ENCODE measurements at places on chromosomes 2 and 18.

GRCh38 chr2:88826399-88826798 is 134.9 kb downstream of the RPIA start:
- DNase-seq, result no peak

GRCh38 chr18:45025089-45025450 is 344.4 kb downstream of the SETBP1 start:
- DNase-seq, result no peak

- no peak for DNase-seq
Measured at GRCh38 chr2:170703776-170704476, 11.2 kb upstream of the SP5 start.

DNA sequence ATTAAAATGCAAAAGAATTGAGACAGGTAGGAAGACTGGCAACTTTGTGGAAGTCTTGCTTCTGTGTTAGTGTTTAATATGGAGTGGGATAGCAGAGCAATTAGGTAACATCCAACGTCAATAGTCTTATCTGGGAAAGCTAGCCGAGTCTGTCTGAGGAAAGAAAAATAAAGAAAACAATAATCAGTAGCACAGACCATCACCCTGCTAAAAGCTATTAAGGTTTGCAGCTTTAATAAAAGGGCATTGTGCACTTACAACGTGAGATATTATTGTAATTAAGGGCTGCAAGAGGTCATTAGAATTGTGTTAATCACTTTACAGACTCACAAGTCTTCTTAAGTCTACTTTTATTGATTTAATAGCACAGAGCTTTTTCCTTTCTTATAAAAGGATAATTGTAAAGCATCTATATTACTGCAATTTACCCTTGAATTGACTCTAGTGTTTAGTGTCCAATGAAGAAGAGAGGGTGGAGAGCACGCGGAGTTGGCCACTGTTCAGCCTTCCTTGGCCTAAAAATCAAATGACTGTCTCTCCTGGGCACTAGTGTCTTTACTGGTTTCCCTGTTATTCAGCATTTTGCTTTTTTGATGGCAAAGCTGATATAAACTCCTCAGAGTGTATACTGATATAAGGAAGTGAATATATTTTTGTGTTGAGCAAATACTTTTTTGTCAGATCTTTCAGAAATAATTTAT is 2.0 kb downstream of the CDH7 start:
- no peak for DNase-seq

DNA sequence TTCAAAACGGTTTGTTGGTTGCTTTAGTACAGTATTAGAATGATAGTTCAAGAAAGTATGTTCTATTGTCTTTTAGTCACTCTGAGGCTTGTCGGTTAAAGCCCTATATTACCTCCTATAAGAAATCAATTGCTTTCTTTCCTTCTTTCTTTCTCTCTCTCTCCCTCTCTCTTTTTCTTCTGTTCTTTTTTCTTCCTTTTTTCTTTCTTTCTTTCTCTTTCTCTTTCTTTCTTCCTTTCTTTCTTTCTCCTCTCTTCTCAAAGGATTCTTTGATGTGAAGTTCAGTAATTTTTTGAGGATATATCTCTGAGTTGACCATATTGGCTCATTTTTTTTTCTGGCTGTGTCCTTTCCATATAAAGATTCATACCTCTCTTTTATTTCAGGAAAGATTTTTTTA is 249.4 kb downstream of the SRBD1 start:
- no peak for DNase-seq

DNA sequence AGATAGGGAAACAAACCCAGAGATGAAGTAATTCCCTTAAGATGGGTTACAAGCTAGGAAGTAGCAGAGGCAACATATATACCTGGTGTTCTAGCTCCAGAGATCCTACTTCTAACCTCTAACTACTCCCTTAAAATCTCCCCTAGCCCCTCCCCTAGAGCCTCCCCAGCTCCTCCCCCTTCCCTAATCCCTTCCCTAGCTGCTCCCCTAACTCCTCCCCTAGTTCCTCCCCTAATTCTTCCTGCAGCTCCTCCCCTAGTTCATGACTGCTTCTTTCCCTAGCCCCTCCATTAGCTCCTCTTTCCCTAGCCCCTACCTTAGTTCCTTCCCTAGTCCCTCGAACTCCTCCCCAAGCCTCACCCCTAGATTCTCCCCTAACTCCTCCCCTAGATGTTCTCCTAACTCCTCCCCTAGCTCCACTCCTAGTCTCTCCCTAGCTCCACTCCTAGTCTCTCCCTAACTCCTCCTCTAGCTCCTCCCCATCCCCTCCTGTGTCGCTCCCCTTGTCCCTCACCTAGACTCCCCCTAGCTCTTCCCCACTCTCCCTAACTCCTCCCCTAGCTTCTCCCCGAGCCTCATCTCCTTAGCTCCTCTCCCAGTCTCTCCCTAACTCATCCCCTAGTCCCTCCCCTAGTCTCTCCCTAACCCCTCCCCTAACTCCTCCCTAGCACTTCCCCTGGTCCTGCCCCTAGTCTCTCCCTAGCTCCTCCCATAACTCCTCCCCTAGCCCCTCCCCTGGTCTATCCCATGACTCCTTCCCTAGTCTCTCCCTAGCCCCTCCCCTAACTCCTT is 108.9 kb downstream of the CD226 start:
- no peak for DNase-seq

GRCh38 chr2:152176113-152176714 is 651 bp upstream of the STAM2 start:
- DNase-seq, result no peak

GRCh38 chr2:88492002-88492401 is 39.5 kb upstream of the FOXI3 start:
- no peak for DNase-seq

DNA sequence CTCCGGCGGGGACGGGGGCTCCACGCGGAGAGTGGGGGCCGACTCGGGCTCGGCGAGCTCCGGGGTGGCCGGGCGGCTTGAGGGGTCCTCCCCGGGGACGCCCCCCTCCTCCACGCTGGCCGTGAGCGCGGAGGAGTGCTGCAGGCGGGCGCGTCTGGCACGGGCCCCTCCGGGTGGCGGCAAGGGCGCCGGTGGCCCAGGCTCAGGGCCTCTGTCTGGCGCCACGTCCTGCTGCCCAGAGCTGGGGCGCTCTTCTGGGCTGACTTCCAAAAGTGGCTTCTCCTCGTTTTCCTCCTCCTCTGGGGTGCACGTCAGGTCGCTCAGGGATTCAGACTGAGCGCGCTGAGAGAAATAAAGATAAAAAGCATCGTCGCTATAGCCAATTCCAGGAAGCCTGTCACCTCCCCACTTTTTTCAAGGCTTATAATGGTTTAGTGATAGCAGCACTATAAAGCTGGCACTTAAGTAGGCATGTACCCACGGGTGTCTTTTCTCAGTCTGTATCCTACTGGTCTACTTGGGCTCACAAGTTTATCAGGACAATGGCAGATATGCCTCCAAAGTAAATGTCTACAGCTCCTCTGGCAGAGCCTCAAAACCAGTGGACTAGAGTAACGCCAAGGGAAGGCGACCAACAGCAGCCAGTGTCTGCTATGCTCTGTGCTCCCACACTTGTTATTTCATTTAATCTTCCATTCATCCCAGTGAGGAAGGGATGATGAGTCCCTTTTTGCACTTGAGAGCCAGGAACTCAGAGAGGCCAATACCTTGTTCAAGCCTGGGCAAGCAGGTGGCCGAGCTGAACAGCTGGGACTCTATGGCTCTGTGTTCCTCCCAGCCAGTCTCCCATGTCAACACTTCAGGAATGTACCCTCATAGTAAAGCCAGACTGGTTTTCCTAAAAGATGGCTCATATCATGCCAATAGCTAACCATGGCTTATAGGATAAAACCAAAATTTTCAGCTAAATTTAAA is 92.6 kb upstream of the MGAT4A start:
- no peak for DNase-seq

DNA sequence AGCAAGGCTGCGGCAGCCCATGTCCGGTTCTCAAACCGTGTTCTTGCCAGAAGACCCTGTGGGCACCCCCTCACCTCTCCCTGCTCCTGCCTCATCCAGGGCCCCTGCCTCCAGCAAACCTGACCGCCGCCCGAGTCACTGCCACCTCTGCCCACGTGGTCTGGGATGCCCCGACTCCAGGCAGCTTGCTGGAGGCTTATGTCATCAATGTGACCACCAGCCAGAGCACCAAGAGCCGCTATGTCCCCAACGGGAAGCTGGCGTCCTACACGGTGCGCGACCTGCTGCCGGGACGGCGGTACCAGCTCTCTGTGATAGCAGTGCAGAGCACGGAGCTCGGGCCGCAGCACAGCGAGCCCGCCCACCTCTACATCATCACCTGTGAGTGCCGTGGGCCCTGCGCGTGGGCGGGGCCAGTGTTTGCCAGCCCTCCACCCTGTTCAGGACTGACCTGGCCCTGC is 32.2 kb downstream of the MTERF4 start:
- DNase-seq, result no peak

DNA sequence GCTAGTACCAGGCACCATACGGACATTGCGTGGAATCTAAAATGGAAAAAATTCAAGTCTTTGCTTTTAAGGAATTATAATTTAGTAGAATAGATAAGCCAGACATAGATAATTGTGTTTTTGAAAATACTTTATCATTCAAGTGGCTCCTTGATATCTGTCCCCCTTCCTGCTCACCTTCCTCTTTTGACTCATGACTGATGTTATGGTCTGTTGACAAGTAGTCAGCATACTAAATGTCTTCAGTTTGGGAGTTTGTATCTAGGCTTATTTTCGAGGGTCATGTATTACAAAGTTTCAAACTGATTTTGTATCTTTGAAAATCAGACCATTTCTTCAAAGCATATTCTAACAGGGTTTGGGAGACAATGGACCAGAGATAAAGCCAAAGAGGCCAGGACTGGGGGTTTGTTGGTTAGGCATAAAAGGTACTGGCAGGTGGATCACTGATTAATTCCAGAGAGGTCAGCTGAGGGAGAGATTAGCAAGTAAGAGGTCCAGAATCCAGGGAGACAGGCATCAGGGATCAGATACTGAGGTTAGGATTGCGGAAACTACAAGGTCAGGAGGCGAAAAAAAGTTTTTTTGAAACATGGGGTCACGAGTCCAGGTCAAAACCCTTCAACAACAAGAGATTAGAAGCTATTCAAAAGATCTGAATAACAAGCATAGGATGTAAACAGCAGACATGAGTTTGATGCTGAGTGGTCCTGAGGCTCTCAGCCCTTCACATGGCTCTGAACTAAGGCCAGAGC is 31.5 kb upstream of the KLHL14 start:
- DNase-seq, result no peak

GRCh38 chr2:8374782-8375181 is 307.1 kb upstream of the ID2 start:
- no peak for DNase-seq

GRCh38 chr2:102041351-102041750 is 49.6 kb downstream of the IL1R2 start:
- no peak for DNase-seq

- no peak for DNase-seq
Measured at GRCh38 chr2:99442837-99443236, 47.0 kb downstream of the REV1 start.

- no peak for DNase-seq
Measured at GRCh38 chr2:71831193-71831577, 316.5 kb downstream of the CYP26B1 start.

DNA sequence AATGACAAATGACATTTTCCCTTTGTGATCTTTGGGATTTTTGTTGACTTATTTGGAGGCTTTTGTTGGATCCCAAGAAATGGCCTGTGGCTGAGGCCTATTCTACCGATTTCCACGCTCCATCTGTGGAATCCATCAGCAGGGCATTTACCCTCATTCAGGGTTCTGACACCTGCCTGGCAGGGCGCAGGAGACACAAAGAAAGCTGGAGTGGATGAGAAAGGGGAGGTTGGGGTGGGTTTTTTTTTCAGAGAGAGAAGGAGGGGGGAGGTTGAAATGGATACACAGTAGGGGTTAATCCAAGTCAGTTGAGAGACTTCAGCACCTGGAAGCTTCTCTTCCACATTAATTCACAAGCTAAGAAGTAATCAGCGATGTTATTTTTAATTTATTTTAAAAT is 59.7 kb downstream of the PAX3 start:
- no peak for DNase-seq

GRCh38 chr2:159497256-159497655 is 119.1 kb downstream of the BAZ2B start:
- no peak for DNase-seq

- no peak for DNase-seq
Measured at GRCh38 chr2:169790581-169790980, 8.1 kb upstream of the SSB start.

GRCh38 chr2:42060718-42061619 is 13.1 kb downstream of the PKDCC start:
- no peak for DNase-seq

- DNase-seq, result no peak
Measured at GRCh38 chr18:11163665-11164064, 14.3 kb upstream of the PIEZO2 start.

GRCh38 chr2:21131861-21132260 is 8.1 kb downstream of the TDRD15 start:
- DNase-seq, result no peak

DNA sequence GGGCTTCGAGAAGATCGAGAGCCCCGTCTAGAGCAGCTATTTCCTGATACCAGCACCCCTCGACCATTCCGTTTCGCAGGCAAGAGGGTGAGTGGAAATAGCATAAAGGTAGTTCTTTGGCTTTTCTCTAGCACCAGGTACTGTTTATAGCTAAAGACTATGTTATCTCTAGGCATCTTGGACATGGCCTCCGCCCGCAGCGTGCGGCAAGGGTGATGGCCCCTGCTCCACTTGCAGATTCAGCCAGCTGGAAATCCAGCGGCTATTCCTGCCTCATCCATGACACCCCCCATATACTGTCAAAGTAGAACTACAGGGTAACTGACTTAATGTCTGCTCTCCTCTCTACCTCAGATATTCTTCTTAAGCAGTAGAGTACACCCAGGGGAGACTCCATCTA is 3.3 kb downstream of the AGBL5 start:
- no peak for DNase-seq

- DNase-seq, result no peak
Measured at GRCh38 chr18:61340148-61340547, 6.9 kb downstream of the CDH20 start.

GRCh38 chr2:68423966-68424650 is 43.0 kb downstream of the FBXO48 start:
- no peak for DNase-seq

DNA sequence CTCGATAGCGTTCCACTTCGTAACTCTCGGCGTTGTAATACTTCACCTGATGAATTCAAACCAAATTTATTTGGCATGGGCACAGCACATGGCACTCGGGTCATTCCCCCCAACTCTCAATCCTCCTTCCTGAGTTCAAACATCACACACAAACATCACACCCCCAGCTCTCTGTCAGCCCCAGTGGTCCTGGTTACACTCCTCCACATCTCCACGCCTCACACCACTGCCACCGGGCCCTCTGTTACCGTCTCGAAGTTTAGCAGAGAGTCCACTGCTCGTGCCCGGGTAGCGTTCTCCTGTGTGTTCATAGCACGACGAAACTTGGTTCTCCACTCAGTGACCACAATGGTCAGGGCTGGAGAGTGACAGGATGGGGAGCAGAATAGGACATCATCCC is 4.6 kb downstream of the ABCB6 start:
- DNase-seq, result no peak

- peak; percentile 75 for DNase-seq
Measured at GRCh38 chr2:44087036-44087713, 81.5 kb upstream of the PPM1B start.

DNA sequence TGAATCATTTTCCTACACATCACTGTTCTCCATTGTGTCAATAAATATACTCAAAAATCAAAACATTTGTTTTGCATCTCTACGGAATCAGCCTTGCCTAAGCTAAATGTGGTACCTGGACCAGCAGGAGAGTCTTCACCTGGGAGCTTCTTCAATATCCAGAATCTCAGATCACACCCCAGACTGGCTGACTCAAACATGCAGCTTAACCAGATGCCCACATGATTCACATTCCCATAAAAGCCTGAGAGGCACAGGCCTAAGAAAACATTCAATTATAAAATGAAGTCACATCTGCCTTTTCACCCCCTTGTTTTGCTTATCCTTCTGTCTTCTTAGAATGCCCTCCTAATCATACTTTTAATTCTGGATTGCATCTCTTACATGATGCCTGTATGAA is 1045.5 kb upstream of the NXPH2 start:
- DNase-seq, result no peak
